Astrocyte of the spinal cord (primary cell): ENCODE measurements at places on chromosomes 1 and 21.

DNA sequence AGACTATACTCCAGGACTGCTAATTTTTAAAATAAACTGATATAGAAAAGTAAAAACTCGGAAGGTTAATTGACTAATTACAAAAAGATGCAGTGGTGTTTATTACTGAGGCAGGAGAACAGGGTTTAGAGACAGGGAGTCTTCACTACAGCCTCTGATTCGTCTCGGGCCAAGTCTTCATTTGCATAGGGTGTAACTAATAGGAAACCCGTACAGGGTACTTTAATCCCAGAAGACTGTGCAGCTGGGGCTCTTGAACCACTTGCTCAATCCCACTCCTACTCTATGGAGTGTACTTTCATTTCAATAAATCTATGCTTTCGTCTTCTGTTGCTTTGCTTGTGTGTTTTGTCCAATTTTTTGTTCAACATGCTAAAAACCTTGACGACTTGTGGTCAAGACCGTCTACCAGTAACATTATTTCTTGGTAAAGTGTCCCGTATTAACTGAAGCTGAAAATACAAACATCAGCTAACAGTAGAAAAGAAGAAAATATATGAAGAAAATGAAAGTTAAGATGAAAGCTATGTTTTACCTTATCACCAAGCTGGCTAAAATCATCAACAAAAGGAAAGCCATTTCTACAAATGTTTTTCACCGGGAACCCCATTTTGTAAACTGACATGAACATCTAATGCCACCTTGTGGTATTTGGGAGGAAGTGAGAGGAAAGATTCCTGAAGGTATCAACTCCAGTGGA is 8.0 kb downstream of the SDHB start:
- peak; percentile 74 for DNase-seq

- DNase-seq = no peak
Measured at GRCh38 chr1:214192825-214193643, 87.9 kb upstream of the SMYD2 start.

- no peak for DNase-seq
Measured at GRCh38 chr1:177010211-177010825, 154.2 kb downstream of the ASTN1 start.

DNA sequence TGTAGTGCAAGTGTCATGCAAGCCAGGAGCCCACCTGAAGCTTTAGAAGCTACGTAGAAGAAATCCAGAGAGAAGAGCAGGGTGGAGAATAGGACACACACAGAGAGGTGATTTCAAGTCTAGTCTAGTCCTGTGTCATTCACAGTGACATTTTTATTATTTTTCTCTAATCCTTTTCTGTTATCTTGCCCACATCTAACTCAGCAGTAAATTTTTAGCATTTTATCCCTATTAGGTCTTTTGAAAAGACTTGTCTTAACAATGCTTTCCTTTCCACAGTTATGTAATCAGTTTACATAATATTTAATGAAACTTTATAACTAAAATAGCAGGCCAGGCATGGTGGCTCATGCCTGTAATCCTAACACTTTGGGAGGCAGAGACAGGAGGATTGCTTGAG is 198.6 kb downstream of the ADGRL2 start:
- no peak for DNase-seq

DNA sequence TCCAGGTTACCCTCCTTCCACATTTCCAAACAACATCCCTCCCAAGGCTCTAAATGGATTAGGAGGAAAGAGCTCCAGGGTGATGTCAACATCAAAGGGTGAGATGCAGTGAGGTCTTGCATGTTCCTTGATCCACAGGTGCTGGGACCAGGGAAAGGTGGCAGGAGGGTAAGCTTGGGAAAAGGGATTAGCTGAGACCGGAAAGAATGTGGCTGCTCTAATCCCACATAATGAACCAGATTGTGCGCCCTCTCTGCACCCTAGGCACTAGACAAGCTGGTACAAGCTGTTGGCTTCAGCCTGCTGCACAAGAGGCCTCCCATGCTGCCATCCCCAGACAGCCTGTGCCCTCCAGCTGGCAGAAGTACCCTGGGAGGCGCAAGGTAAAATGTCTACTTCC is 34.9 kb downstream of the PLXNA2 start:
- no peak for DNase-seq

DNA sequence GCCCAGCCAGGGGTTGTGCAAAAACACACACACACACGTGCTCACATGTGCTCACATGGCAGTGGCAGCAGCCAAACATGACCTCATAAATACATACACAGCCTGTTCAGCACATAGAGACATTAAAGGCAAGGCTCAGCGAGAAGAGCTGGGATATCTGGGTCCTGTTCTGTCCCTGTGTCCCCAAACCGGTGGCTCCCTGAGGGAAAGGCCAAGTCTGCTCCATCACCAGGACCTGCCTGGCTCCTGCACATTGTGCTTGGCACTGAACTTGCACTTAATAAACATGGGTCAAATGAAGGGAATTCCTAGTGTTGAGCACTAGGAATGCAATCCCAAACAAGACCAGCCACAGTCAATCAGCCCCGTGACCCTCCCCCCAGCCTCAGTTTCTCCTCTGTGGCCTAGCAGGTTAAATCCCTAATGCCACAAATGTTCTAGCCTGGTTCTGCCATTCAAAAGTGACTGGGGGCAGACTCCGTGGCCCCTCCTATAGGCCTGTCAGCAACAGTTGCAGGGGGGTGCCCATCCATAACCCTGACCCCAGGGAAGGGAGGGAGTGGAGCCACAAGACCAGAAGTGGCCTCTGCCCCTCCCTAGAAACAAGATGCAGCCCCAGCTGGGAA is 160.9 kb upstream of the VAMP3 start:
- DNase-seq = no peak

DNA sequence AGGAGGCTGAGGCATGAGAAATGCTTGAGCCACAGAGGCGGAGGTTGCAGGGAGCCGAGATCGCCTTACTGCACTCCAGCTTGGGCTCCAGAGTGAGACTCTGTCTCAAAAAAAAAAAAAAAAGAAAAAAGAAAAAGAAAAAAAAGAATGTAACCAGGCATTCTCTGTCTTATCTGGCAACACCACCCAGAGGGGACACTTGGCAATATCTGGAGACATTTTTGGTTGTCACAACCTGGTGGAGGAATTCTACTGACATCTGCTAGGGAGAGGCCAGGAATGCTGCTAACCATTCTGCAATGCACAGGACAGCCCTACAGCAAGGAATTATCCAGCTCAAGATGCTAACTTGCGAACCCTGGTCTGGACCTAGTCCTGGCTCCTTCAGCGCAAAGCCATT is 2.3 kb upstream of the CNR2 start:
- DNase-seq = no peak

DNA sequence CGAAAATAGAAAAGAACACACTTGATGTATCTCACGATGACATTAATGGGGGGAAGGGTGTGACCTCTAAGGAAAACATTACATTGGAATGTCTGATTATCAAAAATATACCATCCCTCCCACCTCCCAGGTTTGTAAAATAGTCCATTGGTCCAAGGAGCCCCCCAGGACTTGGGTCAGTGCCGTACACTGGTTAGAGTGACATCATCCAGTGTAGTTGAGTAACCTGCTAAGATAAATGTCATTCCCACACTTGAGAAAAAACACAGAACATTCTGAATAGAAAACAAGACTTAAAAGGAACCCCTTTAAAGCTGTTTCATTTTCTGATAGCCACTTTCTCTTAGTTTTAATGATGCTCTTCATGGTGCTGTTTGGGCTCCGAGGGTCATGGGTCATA is 15.2 kb downstream of the DDX20 start:
- DNase-seq = no peak

DNA sequence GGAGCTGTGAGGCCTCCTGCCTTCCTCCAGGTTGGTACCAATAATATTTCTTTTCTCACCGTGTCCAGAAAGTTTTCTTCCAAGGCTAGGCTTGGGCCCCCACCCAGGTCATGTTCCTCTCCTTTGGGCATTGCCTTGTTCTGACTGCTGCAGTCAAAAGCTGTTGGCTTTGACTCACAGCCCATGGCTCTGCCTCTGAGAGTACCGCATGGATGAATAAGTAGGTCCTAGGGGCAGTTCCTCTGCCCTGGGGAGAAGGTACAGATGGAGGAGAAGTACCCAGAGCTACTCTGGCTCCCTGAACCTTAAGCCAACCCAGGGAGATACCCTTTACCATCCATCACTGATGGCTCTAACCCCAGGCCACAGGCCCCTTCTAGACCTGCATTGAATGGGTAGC is 115.0 kb downstream of the NAV1 start:
- DNase-seq = no peak

GRCh38 chr1:222759451-222760035 is 22.5 kb downstream of the FAM177B start:
- DNase-seq = no peak

DNA sequence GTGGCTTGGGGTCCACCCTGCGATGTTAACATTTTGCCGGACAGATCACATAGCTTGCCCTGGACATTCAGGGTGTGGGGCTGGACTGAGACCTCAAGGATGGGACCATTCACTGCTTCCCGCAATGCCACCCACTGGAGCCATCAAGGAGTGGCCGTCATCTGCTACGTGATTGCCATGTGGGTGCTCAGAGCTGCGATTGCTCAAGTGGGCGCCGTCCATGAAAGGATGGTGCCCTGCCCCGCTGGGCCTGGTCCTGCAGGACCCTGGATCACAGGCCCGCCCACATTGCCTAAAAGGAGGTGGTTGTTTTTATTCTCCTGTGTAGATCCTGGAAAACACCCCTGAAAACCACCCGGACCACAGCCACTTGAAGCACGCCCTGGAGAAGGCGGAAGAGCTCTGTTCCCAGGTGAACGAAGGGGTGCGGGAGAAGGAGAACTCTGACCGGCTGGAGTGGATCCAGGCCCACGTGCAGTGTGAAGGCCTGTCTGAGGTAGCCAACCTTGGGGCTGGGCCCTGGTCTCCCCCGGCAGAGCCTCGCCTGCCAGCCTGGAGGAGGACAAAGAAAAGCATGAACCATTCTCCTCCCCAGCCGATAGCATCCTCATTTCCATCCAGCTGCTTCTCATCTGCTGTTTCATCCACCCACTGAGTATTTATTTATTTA is 40.4 kb downstream of the ATP5PO start:
- DNase-seq = no peak

GRCh38 chr21:44532712-44533111 is 7.3 kb downstream of the KRTAP10-1 start:
- DNase-seq = no peak

DNA sequence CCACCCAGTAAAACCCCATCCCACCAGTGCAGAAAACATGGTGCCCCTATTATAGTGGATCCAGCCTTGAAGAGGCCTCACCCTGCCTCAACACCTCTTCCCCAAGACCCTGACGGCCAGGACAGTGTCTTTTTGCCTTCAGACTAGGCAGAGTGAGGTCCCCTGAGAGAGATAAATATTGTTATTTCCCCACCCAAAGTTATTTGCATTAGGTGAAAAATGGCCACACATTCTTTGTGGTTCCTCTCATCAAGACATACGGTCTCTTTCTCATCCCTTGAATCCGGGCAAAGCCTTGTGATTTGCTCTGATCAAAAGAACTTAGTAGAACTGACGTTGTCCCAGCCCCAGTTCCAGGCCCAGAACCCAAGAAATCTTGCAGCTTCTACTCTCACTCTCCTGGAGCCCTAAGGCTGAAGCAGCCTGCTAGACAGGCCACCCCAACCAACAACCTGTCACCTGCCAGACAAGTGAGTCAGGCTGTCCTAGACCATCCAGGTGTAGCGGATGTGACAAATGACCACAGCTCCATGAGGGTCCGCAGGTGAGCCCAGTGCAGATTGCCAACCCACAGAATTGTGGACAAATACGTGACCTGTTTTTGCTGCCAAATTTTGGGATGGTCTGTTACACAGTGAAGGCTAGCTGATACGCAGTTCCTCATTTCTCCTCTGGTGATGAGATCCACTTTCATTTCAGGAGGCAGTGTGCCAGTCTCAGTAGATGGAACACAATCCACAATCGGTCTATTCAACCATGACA is 8.1 kb upstream of the SSU72 start:
- DNase-seq = no peak

GRCh38 chr1:100250264-100250663 is 630 bp upstream of the DBT start:
- peak; percentile 6 for DNase-seq

- DNase-seq = no peak
Measured at GRCh38 chr21:31752352-31752751, 20.4 kb upstream of the SCAF4 start.

- DNase-seq = no peak
Measured at GRCh38 chr1:174791863-174792262, 207.9 kb upstream of the CACYBP start.

DNA sequence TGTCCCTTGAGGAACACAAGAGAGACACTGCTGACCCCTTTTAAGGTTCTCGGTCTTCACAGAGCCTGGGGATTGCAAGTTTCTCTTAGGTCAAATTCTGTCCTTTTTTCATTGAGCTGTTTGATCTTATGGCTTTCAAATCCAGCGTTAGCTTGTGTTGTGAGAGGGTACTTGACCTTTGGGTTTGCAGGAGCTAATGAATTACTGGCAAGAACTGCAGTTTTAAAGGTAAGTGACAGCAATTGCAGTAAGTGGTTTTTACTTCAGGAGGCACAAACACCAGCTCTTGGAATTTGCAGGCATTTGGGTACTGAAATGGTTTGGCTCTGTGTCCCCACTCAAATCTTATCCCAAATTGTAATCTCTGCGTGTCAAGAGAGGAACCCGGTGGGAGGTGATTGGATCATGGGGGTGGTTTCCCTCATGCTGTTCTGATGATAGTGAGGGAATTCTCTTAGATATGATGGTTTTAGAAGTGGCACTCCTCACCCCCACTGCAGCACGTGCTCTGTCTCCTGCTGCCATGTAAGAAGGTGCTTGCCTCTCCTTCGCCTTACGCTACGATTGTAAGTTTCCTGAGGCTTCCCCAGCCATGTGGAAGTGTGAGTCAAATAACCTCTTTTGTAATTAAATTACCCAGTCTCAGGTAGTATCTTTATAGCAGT is 134.5 kb upstream of the LYPLAL1 start:
- DNase-seq = no peak

GRCh38 chr1:42646056-42646455 is 12.2 kb upstream of the PPIH start:
- no peak for DNase-seq

GRCh38 chr21:35002879-35003722 is 46.0 kb downstream of the RUNX1 start:
- DNase-seq = peak; percentile 89

GRCh38 chr21:36489776-36490165 is 9.8 kb upstream of the CLDN14 start:
- no peak for DNase-seq

DNA sequence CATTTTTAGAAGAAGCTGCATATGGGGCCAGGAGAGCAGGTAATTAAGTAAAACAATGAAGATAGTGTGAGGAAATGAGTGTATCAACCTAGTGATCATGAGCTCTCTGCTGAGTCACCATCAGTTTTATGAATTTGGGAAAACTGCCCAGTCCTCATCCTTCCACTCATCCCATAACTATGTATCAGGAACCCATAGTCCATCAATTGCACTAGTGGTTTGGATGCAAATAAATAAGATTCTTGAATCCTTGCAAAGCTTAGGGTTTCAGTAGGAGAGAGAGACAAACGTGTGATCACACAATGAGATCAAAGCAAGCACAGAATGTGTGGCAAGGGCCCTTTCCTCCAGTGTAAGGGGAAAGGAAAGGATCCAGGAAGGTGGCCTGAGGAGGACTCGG is 145.6 kb downstream of the ZZZ3 start:
- peak; percentile 95 for DNase-seq

- no peak for DNase-seq
Measured at GRCh38 chr1:58883888-58884482, 100.1 kb upstream of the JUN start.

- DNase-seq = no peak
Measured at GRCh38 chr1:40755067-40755466, 28.5 kb upstream of the KCNQ4 start.

- DNase-seq = no peak
Measured at GRCh38 chr1:87592156-87592555, 263.5 kb downstream of the LMO4 start.

- DNase-seq = peak; percentile 46
Measured at GRCh38 chr1:8016210-8016894, 9.8 kb downstream of the ERRFI1 start.
